EL (cell line): ENCODE measurements at places on chromosomes 2 and 18.

DNA sequence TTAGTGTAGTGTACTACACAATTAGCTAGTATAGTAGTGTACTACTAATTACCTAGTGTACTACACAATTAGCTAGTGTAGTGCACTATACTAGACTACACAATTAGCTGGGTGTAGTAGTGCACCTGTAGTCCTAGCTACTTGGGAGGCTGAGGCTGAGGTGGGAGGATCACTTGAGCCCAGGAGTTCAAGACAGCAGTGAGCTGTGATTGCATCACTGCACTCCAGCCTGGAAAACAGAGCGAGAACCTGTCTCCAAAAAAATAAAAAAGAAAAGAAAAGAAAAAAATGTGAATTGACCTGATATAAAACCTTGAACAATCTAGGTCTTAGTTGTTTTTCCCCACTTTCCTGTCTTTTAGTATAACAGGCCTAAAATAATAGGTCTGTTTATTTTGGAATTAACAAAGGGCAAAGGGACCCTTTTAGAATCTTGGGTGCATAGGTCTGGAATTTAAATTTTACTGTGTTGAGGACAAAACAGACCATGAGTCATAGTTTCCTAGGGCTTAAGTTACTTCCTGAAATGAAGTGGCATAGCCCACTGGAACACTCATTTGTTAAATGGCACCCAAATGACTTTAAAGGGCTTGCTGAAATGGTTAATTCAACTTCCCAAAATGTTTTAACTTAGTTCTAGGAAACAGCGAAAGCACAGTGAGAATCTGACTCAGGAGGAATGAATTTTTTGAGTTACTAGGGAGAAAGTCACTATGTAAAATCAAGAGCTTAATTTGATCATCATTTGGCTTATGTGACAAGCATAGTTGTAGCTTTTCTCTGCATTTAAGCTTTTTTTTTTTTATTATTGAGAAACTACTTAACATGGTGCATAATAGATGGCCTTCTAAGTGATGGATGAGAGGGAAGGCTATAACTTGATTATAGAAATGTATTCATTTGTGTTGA is 50.7 kb upstream of the ARL5A start:
- DNase-seq = peak; percentile 1

- DNase-seq = no peak
Measured at GRCh38 chr2:5521461-5521860, 170.7 kb upstream of the SOX11 start.

DNA sequence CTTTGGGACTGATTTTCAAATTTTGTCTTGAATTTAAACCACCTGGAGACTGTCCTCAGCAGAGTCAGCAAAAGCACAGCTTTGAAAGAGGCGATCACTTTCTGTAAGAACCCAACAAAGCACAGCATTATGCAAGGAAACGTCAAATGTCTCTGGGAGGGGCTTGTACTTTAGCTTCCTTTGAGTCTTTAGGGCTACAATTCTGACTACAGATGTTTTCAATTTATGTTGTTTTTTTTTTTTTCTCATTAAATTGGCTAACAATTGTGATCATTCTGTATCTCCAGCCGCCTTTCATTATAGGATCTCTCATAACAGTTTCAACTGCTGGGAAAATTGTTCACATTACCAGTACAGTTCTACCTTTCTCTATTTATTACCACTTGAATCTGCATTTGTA is 48.3 kb downstream of the COL3A1 start:
- DNase-seq = peak; percentile 56

GRCh38 chr2:60301726-60302125 is 251.7 kb downstream of the BCL11A start:
- no peak for DNase-seq

DNA sequence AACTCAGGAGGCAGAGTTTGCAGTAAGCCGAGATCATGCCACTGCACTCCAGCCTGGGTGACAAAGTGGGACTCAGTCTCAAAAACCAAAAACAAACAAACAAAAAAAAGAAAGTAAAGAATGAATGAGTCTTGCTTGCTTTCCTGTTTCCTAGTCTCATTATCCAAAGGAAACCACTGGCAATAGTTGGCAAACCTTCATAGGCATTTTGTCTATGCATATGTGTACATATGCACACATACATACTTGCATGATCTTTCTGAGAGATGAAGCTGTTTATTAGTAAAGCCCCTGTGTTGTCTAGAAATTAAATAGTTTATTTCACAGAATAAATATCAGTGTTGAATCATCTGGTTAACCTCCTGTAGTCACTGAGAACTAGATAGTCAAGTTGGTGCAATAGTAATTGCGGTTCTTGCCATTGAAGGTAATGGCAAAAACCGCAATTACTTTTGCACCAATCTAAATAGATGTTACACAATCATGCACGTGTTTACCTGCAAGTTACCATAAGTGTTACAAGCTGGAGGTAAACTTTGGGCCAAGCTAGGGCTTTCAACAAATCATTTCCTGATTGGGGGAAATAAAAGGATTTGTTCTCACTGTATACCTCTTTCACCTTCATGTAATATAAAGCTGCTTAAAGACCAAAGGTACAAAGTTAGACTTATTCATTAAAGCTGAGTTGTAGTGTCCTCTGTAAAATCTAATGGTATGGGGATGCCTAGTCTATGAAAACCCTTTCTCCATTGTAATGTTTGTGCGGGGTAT is 24.7 kb downstream of the SLC20A1 start:
- no peak for DNase-seq

DNA sequence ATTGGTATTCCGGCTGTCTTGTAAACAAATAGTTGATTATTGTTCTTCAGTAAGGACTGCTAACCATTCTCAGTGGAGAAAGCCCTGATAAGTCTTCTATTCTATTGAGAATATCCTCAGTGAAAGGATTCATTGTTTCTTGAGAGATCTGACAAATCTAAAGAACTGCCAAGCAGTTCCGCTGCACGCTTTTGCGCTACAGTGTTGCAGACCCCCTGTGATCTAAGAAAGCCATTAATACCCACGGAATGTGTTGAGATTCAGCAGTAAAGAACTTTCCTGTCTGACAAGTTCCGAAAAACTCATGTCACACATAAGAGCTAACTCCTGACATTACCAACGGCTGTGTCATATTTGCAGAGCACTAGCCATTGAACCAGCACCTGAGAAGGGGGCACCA is 63.8 kb downstream of the ZNF236 start:
- no peak for DNase-seq

- peak; percentile 87 for DNase-seq
Measured at GRCh38 chr18:58848685-58849084, 16.0 kb upstream of the ZNF532 start.

DNA sequence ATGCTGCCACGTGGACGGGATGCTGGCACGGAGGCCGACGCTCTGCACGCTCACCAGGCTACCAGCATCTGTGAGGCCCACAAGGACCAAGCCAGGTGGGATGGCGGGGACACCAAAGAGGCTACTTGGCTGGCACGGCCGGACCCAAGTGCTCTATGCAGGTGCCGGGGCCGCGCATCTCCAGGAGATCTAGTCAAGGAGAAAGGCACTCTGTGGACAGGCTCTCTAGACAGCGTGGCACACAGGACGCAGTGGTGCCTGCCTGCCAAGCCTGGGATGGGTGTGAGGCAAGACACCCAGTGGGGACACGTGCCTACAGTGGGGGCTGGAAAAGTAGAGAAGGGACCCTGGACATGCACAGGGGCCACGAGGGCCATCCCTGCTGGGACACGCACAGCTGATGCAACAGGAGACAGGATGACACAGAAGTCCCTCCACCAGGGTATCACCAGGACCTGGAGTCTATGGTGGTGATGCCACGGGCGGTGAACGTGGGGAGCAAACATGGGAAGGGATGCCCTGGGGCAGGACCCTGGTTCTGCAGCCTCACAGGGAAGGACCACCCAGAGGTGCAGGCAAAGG is 28.5 kb downstream of the ZNF516 start:
- DNase-seq = no peak
